Cortex of kidney (tissue), 1 donor: ENCODE measurements at places on chromosomes 2 and 18.

GRCh38 chr2:225002656-225003045 lies 39.6 kb downstream of the DOCK10 start:
- no peak for DNase-seq

GRCh38 chr18:1774261-1774660 lies 797.0 kb downstream of the METTL4 start:
- DNase-seq = no peak

DNA sequence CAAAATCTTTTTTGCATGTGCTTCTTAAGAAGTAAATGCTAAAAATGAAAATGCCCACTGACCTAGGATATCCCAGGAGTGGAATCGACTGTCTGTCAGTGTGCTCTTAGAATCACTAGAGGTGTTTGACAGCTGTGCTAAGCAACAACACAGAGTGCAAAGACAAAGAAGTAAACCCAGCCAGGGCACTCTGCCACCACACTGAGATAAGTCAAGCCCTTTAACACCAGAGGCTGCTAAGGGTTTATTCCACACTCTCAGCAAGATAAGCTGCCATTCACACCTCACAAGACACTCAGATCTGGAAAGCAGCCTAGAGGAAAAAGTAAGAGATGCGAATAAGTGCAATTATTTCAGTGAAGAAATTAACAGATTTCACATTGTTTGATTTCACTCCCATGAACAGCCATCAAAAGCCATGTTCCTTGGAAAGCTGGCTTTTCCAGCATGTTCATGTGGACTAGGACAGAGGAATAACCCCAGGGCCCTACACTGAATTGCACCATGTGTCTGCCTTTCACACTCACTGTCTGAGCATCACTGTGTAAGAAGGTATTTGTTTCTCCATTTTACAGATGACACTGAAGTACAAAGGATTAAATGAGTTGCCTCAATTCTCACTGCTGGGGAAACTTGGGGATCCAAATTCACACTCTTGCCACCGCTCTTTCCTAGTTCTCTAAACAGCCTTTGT lies 6.0 kb upstream of the BMP10 start:
- no peak for DNase-seq

DNA sequence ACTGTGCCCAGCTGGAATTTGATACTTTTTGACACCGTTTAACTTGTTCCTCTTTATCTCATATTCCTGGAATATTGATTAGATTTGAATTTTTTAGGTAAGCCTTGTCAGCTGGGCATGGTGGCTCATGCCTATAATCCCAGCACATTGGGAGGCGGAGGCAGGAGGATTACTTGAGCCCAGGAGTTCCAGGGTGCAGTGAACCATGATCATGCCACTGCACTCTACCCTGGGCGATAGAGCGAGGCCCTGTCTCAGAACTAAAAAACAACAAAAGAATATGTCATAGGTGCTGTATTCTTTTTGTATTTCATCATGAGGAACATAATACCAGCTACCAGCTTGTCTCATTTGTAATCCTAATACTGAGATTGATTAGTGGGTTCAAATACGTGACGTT lies 90.3 kb downstream of the ZNF532 start:
- DNase-seq = no peak

- no peak for DNase-seq
These were observed 1611.1 kb upstream of the ZEB2 start for GRCh38 chr2:146131048-146131447.

DNA sequence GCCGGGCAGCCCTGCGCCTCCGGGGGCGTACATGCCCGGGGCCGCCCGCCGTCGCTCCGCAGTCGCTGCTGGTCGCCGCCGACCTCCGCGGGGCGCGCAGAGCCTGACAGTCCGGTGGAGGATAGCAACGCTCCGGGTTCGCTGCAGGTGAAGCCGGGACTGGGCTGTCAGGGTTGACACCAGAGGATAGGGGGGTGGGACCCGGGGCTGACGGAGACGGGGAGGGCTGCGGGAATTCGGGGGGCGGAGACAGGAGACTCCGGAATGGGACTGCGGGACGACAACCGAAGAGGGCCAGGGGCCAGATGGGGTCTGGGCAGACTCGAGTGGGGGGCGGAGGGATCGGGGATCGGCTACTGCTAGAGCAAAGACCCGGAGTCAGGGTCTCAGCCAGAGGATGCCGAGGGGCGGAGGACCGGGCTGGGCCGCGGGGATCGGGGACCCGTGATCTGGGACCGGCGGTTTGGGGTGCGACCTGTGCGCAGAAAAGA lies 403 bp downstream of the TMEM127 start:
- no peak for DNase-seq

DNA sequence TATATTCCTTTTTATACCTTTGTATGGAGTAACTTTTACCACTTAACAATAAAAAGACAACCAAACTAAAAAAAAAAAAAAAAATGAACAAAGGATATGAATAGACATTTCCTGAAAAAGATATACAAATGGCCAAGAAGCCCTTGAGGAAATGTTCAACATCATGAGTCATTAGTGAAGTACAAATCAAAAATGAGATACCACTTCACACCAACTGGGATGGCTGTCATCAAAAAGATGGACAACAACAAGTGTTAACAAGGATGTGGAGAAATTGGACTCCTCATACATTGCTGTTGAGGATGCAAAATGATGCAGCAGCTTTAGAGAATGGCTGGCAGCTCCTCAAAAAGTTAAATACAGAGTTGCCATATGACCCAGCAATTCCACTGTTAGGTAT lies 22.6 kb upstream of the SCYGR2 start:
- DNase-seq = no peak
